ENCODE measurements at places on chromosomes 5 and 9.
A peak's percentile ranks its signal among the peaks of the same experiment; 100 is the strongest.

- DNase-seq, result peak; percentile 6
Observed at GRCh38 chr5:11224436-11225187, 463.6 kb upstream of the DAP start.

DNA sequence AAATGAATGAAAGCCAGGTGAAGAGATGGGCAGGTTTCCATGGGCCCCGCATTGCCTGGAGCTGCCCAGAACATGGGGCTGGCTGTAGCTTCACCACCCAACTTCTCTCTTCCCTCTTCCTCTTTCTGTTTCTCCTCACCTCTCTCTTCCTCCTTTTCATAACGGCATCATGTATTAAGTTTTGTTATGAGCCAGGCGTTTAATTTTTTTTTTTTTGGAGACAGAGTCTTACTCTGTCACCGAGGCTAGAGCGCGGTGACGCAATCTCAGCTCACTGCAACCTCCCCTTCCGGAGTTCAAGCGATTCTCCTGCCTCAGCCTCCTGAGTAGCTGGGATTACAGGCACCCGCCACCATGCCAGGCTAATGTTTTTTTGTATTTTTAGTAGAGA lies 13.0 kb upstream of the SPINK4 start:
- DNase-seq, result no peak

DNA sequence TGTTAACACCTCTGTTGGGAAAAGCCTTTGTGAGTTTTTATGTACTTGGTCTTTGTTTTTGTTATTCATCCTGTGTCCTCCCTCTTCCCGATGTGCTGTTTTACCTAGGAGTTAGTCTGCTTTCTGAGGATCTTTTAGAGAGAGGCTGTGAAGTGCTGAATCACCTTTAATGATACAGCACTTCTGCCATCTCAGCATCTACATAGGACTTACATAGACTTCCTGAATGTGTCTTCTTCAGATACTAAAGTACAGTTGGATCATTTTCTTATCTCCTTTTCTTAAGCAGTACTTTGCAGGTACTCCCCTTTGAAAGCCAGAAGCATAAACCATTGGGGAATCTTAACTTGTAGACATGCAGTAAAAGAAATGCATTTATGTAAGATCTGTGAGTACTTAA lies 31.5 kb downstream of the OTULIN start:
- no peak for DNase-seq

DNA sequence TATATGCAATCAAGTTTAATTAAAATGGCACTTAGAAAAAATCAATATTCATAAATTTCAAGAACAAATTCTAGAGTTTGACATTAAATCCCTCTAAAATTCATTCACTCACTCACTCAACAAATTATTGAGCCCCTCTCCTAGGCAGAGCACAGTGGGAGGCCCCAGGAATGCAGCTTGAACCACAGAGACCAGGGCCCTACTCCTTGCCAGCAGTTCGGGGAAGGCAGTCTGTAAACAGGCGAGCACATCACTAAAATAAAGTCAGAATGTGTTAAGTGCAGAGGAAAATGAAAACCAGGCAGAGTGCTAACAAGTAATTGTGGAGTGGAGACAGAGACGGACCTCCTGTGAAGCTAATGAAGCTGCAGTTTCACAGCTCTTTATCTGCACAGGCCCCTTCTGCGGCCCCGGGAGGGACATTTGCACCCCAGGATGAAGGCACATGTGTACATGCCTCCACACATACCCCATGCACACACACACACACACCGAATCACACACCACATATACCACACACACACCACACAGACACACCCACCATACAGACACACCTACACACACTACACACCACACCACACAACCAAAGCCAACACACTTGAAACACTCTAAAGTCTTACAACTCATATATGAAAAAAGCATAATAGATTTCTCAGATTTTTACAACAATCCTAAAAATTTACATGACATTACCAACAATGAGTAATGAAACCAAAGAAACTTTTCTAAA lies 40.5 kb downstream of the BHMT start:
- no peak for DNase-seq

DNA sequence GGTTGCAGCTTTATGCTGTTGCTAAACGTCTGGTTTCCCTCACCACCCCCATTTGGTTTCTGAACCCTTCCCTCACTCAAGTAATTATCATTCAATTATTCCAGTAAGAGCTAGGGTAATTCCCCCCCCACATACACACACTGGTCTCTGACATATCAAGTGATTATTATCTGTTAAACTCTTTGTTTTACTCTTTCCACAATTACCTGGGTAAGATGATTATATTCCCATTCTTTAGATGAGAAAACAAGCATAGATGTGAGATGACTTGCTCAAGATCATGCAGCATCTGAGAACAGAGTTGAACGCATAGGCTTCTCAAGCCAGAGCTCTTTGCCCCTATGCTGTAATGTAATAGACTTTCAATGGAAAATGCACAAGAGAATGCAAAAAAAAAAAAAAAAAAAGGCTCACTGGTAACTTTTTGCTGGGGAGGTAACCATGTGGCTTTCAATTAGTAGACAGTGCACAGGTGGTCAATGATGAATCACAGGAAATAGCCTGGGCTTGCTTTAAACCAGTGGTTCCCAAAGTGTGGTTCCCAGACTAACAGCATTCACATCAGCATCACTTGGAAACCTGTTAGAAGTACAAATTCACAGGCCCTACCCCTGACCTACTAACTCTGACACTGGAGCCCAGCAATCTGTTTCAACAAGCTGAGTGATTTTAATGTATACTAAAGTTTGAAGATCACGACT lies 87.6 kb downstream of the PIK3R1 start:
- DNase-seq, result no peak

DNA sequence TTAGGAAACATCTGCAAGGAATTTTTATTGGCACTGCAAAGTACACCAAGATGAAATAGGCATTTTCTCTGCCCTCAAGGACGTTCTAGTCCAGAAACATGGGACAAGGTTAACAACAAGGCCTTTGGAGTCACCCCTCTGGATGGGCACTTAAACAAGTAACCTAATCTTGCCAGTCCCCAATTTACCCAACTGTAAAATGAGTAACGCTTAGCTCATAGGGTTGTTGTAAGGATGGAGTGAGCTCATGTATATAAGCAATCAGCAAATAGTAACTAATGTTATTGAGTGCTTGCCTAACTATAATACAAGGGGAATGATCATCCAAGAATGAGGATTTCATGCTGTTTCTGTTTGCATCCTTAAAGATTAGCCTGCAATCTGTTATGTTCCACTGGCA lies 189.3 kb downstream of the PAPPA start:
- no peak for DNase-seq

GRCh38 chr5:14512574-14512973 lies 69.0 kb upstream of the OTULINL start:
- no peak for DNase-seq

GRCh38 chr9:97563458-97564135 lies 62.1 kb downstream of the TMOD1 start:
- no peak for DNase-seq

- no peak for DNase-seq
Observed at GRCh38 chr5:33238826-33239695, 201.7 kb upstream of the TARS1 start.

DNA sequence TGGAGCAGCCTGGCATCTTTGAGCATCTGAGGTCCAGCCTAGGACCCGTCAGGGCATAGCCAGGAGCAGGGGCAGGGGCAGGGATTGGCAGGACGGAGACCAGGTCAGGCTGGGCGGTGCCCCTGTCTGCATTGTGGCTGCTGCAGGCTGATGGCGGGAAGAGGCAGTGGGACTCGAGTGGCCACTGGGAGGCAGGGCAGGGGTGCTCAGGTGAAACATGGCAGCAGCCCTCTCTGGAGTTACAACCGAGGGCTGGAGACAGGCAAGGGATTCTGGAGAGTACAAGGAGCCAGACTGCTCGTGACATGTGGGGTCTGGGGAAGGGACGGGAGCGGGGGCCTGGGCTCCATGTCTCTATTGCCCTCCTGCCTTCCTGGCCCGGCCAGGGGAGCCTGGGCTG lies 97.4 kb upstream of the RAPGEF1 start:
- no peak for DNase-seq

GRCh38 chr9:21412107-21412506 lies 3.2 kb downstream of the IFNA8 start:
- no peak for DNase-seq

DNA sequence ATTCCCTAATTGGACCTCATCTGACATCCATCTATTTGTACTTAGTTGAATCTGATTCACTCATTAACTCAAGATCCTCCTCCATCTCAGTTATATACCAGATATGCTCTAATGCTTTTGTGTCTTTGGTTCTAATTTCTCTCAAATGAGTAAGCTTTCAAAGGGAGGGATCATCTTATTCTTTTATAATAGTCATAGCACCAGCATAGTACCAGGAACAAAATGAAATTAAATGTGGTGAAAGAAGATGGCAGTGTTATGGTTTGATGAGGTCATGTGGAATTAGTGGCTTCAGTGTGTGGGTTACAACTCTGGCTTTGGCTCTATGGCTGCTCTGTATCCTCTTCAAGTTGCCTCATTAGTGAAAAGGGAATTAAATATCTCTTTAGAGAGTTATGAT lies 32.5 kb upstream of the ZNF366 start:
- DNase-seq, result no peak

- no peak for DNase-seq
Observed at GRCh38 chr5:7043797-7044196, 330.6 kb downstream of the TENT4A start.

- DNase-seq, result peak; percentile 52
Observed at GRCh38 chr9:121735065-121735792, 83.8 kb downstream of the DAB2IP start.

DNA sequence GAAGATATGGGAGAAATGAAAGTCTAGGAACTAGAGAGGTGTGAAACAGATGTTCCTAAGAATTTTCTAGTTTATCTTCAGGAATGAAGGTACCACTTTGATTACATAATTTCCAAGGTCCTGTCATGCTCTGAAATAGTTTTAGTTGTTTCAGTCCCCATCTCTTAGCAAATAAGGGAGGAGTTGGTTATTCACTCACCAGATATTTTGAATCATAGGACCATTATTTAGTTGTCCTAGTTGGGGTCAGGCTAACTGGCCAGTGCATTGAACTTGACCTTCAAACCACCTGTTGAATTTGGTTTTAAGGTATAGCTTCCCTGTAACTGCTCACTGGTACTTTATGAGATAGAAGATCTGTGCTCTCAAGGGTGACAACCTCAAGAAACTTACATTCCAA lies 53.9 kb upstream of the TNFAIP8 start:
- no peak for DNase-seq

DNA sequence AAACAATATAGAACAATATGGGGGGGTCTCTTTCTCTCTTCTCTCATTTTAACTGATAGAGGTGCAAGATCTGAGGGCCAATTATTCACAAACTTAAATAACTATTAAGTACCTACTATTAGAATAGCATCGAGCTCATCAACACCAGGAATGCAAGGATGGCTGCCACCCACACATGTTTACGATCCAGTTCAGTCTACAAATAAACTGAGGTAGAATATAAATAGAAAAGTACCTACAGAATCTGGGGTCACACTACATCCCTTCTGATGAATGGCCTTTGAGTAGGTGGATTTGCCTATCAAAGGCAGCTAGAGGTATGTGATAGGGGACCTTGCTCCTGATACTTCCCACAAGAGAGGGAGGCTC lies 91.8 kb upstream of the ZNF366 start:
- DNase-seq, result no peak

DNA sequence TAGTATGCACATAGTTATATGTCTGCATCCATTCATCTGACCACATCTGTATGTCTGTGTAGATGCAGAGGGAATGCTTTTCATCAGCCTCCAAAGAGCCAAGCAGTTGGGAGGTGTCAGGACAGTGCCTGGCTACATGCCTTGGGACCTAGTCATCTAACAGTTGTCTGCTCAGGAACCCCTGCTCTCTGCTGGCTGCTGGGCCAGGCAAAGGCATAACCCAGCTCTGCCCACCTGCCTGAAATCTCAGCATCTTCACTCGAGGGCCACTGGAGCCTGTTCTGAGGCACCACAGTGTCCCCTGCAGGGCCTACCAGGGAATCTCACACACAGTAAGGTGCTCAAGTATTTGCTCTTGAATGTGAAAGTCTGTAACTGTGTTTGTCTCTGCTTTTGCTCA lies 3.7 kb downstream of the C9orf50 start:
- no peak for DNase-seq

GRCh38 chr5:150299571-150300327 lies 3.0 kb downstream of the ARSI start:
- DNase-seq, result peak; percentile 80

DNA sequence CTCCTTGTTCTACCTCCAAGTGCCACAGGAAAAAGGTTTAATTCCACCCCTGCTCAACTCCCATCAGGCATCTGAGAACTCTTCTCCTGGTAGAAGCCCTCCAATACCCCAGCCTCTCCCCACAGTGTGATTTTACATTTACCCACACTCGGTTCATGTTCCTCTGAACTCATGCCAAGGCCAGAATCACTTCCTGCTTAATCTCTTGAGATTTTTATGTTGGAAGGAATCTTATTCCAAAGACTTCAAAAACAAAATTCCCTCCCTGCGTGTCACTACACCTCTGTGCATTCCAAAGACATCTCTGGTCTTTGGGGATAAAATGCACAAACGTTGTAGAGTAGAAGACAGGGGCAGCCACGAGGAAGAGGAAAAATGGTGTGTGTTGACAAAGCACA lies 186.8 kb downstream of the ACTL7B start:
- DNase-seq, result peak; percentile 60

DNA sequence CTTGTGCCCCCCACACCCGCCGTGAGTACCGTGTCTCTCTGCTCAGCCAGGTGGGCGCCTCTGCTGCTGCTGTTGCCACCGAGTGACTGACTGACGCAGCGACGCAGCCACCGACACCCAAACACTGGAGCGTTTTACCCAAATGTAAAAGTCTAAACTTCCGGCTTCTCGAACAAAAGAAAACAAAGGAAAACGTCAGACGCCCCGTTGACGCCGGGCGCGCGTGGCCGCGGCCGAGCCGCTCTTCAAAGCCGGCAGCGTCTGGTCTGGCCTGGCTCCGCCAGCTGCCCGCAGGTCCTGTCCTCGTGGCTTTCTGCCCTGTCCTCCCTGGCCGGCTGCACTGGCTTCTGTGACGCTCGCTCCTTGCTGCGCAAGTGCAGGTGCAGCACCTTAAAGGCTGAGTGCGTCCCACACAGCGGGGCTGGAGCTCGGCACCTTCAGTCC lies 41.4 kb upstream of the CLPTM1L start:
- DNase-seq, result peak; percentile 60

DNA sequence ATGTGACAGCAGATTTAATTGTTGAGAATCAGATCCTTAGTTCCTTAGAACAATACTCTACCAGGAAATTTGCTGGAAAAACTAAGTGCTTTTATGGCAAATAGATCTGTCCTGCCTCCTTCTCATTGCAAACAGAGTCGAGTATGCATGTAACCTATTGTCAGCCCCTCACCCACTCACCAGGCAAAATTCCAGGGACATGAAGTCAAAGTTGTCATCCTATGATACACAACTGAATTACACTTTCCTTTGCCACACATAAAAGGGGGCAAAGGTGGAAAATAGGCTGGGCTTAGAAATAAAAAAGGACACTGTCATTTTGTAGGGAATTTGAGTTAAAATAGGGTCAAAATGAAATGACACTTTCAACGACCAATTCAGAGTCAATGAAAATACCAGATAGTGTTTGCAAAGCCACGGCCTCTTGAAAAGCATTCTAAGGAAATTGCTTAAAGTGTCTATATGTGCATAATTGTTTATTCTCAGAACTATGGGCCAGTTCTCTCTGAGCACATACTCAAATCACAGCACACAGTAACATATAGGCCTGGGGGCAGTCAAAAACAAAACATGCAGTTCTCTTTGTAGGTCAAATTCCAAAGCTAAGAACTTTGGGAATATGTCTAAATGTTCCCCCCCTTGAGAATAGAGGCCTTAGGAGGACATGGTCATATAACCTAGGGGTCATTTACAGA lies 452.8 kb downstream of the NFIB start:
- peak; percentile 71 for DNase-seq
